Panc1 (cell line): ENCODE measurements at places on chromosomes 16 and 17.
A peak's percentile ranks its signal among the peaks of the same experiment; 100 is the strongest.

GRCh38 chr17:6592173-6592572 lies 35.8 kb upstream of the PITPNM3 start:
- H3K27ac ChIP-seq, result no peak overlapping the region
- peaks cover 20% of the 10 kb centered on the region for H3K36me3 ChIP-seq
- no peak overlapping the region for H3K4me3 ChIP-seq
- no peaks in the 10 kb centered on the region for H3K27me3 ChIP-seq

- peak within 1 kb of the TSS; percentile 92 for H3K27ac ChIP-seq
- peaks cover 14% of the 10 kb centered on the region for H3K4me1 ChIP-seq
- no peak for DNase-seq
- H3K4me3 ChIP-seq, result peak within 1 kb of the TSS; percentile 81
These were observed at the start of gene ABHD15 for GRCh38 chr17:29566473-29567303. TSS of gene ABHD15 (minus strand) at chr17:29567037. CDS start at chr17:29566966, 71 bp downstream.

- no peak for DNase-seq
- H3K27me3 ChIP-seq, result no peaks in the 10 kb centered on the region
- no peaks in the 10 kb centered on the region for H3K36me3 ChIP-seq
- no peak overlapping the region for H3K4me3 ChIP-seq
- no peak overlapping the region for H3K27ac ChIP-seq
- H3K4me1 ChIP-seq, result no peaks in the 10 kb centered on the region
These were observed 402.6 kb upstream of the KIF2B start for GRCh38 chr17:53420035-53420641.

DNA sequence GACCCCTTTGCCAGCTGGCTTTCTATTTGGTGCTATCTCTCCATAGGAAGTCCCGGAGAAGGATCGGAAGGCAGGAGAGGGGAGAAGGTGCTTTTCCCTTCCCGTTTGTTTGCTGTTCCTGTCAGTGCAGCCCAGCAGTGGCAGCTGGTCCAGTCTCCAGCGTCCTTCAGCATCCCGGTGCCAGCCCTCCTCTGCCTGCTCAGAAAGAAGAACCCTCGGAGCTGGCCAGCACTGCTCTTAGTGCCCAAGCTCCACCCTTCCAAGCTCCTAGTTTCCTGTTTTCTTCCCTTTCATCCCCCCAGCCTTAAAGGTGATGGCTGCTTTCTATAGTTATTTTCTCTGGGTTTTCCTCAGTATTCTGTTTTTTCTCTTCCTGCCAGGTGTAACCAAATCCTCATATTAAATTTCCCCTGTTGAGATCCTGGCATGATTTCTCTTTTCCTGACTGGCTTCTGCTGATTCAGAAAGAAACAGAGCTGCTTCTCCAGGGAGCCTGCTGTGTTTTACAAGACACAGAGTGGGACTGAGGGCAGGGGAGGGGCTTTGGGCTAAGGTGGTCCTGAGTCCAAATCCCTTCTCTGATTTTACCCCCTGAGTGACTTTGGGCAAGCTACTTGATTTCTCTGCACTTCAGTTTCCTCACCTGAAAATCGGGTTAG lies 186.8 kb downstream of the COPRS start:
- H3K27ac ChIP-seq, result 0 out of 2 replicates have a peak overlapping the region, but pooled peaks have one; percentile 23
- no peak for DNase-seq
- peaks cover 23% of the 10 kb centered on the region for H3K4me1 ChIP-seq
- no peaks in the 10 kb centered on the region for H3K36me3 ChIP-seq
- no peaks in the 10 kb centered on the region for H3K27me3 ChIP-seq
- no peak overlapping the region for H3K4me3 ChIP-seq

DNA sequence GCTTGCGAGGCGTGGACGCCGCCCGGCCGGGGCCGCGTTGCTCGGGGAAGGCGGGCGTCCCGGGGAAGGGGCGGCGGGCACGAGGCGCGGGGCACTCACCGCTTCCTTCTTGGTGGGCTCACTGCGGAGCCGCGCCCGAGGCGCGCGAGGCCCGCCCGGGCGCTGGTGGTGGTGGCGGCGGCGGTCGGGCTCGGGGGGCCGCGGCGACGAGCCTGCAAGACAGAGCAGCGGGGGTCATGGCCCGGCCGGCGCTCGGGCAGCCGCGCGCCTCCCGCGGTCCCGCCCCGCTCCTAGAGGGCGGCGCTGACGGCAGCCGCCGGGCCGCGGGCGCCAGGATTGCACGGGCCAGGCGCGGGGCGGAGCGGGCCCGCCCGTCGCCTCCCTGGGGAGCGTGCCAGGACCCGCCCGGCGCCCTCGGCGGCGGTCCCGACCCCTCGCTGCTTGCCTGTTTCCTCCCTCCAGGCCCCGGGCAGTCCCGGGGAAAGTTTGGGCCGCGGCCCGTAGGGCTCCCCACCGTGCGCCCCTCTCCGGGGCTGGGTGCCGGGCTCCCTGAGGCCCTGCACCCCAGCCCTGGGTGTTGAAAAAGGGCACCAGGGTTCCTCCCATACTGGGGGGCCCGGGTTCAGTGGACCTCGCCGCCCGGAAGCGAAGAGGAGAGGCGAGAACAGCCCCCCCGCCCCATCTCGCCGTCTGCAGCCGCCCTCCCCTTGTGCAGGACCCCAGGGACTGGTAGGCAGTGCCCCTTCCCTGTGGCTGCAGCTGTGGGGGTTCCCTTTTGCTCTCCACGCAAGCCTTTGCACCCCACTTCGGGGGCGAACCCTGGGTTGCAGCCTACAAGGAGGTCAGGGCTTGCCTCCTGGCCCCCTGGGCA lies at the start of gene C16orf74:
TSS of gene C16orf74 (minus strand) at position 270 of the 871 bp plus-strand sequence. CDS start 15,879 bp downstream, outside the sequence.
- no peak for DNase-seq
- H3K27me3 ChIP-seq, result no peaks in the 10 kb centered on the region
- peak within 1 kb of the TSS; percentile 51 for H3K4me3 ChIP-seq
- H3K4me1 ChIP-seq, result peaks cover 8% of the 10 kb centered on the region
- no peak within 1 kb of the TSS for H3K27ac ChIP-seq

GRCh38 chr17:6506679-6507231 lies 49.6 kb downstream of the PITPNM3 start:
- H3K4me3 ChIP-seq, result no peak overlapping the region
- H3K27ac ChIP-seq, result no peak overlapping the region
- no peaks in the 10 kb centered on the region for H3K27me3 ChIP-seq
- H3K36me3 ChIP-seq, result no peaks in the 10 kb centered on the region

GRCh38 chr16:57981636-57982035 lies 10.7 kb upstream of the CNGB1 start:
- H3K36me3 ChIP-seq, result no peaks in the 10 kb centered on the region
- DNase-seq, result no peak
- H3K4me1 ChIP-seq, result no peaks in the 10 kb centered on the region
- no peak overlapping the region for H3K4me3 ChIP-seq
- no peak overlapping the region for H3K27ac ChIP-seq
